Mesenchymal stem cell (in vitro differentiated cells and primary cell): ENCODE measurements at places on chromosomes 7 and 10.

GRCh38 chr7:41881331-41882130, 178.6 kb upstream of the INHBA start:
- H3K36me3 ChIP-seq = no peaks in the 10 kb centered on the region
- no peak overlapping the region for H3K4me3 ChIP-seq
- DNase-seq = peak; percentile 40
- H3K27me3 ChIP-seq = no peaks in the 10 kb centered on the region
- H3K27ac ChIP-seq = no peak overlapping the region

GRCh38 chr7:7672545-7673239, 32.1 kb downstream of the UMAD1 start:
- DNase-seq = no peak
- H3K27ac ChIP-seq = no peak overlapping the region
- peaks cover 10% of the 10 kb centered on the region for H3K36me3 ChIP-seq
- H3K27me3 ChIP-seq = no peaks in the 10 kb centered on the region
- H3K4me1 ChIP-seq = no peaks in the 10 kb centered on the region

DNA sequence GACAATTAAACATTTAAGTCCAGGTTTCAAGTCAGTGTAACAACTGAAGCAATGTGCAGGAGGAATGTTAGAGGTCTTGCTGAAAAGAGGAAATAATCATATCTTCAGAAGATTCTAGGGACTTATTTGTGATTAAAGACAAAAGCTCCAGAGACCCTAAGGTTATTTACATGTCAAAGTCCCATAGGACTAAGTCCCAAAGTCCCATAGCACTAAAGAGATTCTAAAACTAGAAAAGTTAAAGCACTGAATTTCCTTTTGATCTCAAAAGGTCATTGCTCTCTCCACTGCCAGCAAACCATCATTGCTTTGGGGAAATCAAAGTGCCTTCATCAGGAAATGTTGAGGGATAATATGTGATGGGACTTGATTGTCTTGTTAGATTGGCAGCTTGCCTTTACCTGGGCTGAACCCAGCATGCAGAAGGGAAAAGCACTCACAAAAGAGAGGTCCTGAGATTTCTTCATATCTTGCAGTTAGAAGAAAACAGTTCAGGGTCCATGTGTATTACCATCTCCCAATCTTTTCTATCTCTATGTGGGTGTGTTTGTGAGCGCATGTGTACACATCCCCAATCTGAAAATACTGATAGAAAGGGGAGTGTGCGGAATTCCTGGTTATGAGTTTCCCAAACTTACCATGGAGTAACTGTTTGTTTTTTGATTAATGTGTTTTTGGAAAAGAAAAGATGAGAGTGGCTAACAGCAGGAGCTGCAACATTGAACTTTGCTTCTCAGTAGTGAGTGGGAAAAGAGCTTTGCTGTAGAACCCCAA, 21.8 kb downstream of the NUDT13 start:
- H3K27ac ChIP-seq = no peak overlapping the region
- peaks cover 86% of the 10 kb centered on the region for H3K36me3 ChIP-seq
- no peaks in the 10 kb centered on the region for H3K27me3 ChIP-seq

DNA sequence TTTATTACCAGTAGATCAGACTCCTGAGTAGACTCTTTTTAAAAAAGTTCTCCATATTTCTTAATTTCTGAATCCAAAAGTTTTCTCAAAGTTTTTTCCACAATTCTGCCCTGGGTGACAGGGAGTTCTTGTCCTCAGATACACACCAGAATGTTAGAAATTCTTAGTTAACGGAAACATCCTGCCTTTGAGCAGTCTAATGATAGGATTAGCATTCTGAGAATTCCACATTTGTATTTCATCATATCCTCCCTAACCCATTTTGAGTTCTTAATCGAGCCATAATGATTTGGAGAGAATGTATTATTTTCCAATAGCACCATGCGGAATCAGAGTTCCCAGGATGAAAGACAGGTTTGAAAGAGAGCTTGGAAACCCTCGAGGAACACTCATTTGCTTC, 28.9 kb upstream of the MRPS33 start:
- H3K4me1 ChIP-seq = peaks cover 4% of the 10 kb centered on the region
- peak overlapping the region; percentile 67 for H3K27ac ChIP-seq
- no peaks in the 10 kb centered on the region for H3K36me3 ChIP-seq
- H3K4me3 ChIP-seq = no peak overlapping the region
- no peak for DNase-seq
- H3K27me3 ChIP-seq = no peaks in the 10 kb centered on the region

DNA sequence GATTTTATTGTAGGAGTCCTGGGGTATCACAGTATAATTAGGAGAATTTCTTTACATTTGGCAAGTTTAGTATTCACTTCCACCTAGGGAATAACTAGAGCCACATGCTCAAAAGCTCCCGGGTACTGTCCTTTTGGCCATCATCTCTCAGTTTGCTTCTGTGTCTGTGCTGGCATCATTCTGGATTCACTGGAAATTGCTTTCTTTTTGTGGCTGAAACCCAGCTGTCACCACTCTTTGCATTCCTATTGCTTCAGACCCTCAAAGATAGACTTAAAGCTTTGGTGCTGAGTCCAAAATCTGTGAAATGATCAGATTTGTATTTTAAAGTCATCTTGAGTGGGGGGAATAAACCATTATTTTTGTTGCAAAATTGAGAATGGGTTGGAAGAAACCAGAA, 8.9 kb downstream of the SDK1 start:
- H3K27ac ChIP-seq = no peak overlapping the region
- H3K4me1 ChIP-seq = no peaks in the 10 kb centered on the region
- H3K27me3 ChIP-seq = no peaks in the 10 kb centered on the region
- DNase-seq = no peak

DNA sequence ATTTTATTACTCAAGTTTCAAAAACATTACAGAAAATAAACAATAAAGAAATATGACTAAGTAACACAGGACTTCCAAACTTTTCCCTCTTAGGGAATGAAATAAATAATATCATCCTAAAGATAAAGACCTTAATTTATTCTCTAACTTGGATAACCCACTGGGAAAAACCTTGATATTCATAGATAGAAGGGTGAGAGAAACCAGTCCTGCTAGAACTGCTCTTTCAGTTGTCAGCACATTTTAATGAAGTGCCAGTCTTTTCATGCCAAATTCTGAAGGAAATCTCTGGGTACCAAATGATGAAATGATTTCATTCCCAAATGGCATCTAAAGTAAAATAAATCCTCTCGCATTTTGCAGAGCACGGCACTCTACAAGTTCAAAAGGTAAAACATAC, 114.5 kb upstream of the SMIM30 start:
- no peaks in the 10 kb centered on the region for H3K36me3 ChIP-seq
- H3K4me1 ChIP-seq = no peaks in the 10 kb centered on the region

GRCh38 chr7:28064437-28064836, 116.2 kb downstream of the JAZF1 start:
- H3K27me3 ChIP-seq = no peaks in the 10 kb centered on the region
- peaks cover 7% of the 10 kb centered on the region for H3K4me1 ChIP-seq
- H3K36me3 ChIP-seq = no peaks in the 10 kb centered on the region
- no peak overlapping the region for H3K4me3 ChIP-seq
- no peak overlapping the region for H3K27ac ChIP-seq

- H3K4me1 ChIP-seq = no peaks in the 10 kb centered on the region
- DNase-seq = no peak
- H3K27ac ChIP-seq = no peak overlapping the region
- no peaks in the 10 kb centered on the region for H3K27me3 ChIP-seq
- no peaks in the 10 kb centered on the region for H3K36me3 ChIP-seq
Observed at GRCh38 chr10:33496096-33496495, 161.6 kb upstream of the NRP1 start.

GRCh38 chr10:63702092-63702491, 180.9 kb downstream of the REEP3 start:
- DNase-seq = no peak
- no peaks in the 10 kb centered on the region for H3K36me3 ChIP-seq
- no peaks in the 10 kb centered on the region for H3K27me3 ChIP-seq
- no peak overlapping the region for H3K27ac ChIP-seq
- H3K4me3 ChIP-seq = no peak overlapping the region

DNA sequence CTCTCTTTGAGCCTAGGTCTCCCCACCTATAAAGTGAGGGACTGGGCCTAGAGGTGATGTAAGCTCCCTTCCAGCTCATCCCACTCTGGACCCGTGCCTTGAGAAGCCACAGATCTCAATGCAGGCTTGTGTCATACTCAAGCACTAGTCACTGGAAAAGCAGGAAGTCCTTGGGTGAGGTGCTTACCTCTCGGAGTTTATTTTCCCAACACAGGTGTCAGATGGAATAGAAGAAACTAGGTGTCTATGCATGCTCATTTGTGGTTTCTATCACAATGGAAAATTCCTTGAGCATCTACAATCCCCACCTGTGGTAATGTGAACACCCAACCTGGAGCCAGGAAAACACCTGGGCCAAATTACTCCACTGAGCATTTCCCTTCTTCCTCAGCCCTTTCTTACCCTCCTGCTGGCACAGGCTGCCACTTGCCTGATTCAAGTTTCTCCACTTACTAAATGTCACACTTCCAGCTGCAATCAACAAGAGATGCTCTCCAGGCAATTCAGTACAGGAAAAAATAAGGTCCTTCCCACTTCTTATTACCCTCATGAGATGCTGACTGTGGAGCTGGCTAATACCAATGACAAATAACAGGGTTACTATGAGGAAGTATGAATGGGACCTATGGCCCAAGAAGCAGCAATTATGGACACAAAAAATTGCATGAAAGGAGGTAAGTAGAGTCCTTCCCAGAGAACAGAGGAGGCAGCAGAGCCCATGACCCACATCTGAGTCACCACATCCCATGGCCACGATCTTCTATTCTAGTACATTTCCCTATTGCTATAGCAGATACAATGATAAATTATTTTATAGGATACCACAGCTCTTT, 13.1 kb downstream of the LSM5 start:
- no peak for DNase-seq
- peaks cover 6% of the 10 kb centered on the region for H3K27me3 ChIP-seq
- no peaks in the 10 kb centered on the region for H3K36me3 ChIP-seq
- H3K4me1 ChIP-seq = no peaks in the 10 kb centered on the region
- no peak overlapping the region for H3K27ac ChIP-seq

GRCh38 chr10:87878664-87879459, 15.4 kb downstream of the PTEN start:
- no peak for DNase-seq
- no peaks in the 10 kb centered on the region for H3K36me3 ChIP-seq
- no peak overlapping the region for H3K27ac ChIP-seq
- no peak overlapping the region for H3K4me3 ChIP-seq
- no peaks in the 10 kb centered on the region for H3K4me1 ChIP-seq

DNA sequence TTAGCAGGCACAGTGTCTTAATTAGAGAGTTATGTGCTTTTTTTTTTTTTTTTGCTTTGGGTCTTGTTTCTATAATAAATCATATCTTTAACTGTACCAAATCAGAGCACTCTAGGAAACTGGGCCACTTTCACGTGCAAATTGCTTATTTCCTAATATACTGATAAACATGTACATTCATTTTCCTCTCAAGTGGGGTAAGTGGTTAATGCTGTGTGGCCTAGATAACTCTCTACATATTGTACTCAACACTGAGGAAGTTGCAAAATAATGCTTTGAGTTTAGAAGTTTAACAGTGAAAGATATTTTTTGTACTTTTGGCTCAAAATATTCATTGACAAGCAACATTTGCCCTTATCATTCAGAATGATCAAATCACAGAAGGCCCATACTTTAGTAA, 115.9 kb upstream of the IFRD1 start:
- DNase-seq = no peak
- H3K36me3 ChIP-seq = peaks cover 3% of the 10 kb centered on the region
- H3K4me1 ChIP-seq = no peaks in the 10 kb centered on the region
- H3K4me3 ChIP-seq = no peak overlapping the region
- H3K27me3 ChIP-seq = no peaks in the 10 kb centered on the region

DNA sequence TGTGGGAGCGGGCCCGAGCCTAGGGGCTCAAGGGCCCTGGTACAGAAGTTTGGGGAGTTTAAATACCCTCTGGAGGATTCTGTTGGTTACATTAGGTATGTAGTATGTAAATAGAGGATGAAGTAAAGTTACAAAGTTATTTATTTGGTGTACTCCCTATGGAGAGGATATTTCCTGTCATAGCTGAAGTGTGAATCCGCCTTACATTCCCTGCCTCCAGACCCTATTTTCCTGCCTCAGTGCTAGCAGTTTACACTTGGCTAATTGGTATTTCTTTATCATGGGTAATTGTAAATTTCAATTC, 60.6 kb upstream of the KLF14 start:
- no peaks in the 10 kb centered on the region for H3K4me1 ChIP-seq
- no peaks in the 10 kb centered on the region for H3K36me3 ChIP-seq
- no peak for DNase-seq
- H3K4me3 ChIP-seq = no peak overlapping the region
